CD14-positive monocyte (primary cell): ENCODE measurements at places on chromosomes 7 and 10.

DNA sequence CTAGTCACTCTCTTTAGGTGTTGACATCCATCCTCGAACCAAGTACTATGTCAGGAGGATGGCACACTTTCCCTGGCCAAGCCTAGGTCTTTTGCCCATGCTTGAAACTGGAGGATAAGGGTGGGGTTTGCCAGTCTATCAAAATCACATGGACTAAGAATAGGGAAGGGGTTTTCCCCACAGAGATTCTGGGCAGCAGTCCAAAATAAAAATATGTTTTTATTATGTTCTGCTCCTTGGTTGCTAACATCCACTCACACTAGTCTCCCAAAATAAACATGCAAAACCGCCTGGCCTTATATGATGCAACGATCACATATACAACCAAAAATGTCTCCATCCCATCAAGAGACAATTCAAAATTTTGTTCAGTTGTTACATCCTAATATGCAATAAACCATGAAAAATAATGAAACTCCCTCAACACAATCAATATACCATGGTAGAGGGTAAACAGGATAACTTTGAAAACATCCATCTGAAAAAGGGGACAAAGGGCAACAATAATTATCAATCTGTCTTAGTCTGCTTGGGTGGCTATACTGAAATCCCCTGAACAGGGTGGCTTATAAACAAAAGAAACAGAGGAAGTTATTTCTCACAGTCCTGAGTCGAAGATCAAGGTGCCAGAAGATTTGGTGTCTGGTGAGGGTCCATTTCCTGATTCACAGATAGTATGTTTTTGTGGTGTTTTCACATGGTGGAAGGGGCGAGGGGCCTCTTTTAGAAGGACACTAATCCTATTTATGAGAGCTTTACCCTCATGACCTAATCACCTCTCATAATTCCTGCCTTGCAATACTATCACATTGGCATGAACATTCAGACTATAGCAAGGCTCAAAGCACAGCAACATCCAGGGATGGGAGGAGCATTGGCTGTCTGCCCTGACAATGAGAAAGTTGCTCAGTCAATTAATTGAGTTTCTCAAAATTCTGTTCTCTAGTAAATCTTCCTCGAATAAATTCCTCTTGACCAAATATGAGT, 159.3 kb downstream of the ETV1 start:
- no peak for DNase-seq

DNA sequence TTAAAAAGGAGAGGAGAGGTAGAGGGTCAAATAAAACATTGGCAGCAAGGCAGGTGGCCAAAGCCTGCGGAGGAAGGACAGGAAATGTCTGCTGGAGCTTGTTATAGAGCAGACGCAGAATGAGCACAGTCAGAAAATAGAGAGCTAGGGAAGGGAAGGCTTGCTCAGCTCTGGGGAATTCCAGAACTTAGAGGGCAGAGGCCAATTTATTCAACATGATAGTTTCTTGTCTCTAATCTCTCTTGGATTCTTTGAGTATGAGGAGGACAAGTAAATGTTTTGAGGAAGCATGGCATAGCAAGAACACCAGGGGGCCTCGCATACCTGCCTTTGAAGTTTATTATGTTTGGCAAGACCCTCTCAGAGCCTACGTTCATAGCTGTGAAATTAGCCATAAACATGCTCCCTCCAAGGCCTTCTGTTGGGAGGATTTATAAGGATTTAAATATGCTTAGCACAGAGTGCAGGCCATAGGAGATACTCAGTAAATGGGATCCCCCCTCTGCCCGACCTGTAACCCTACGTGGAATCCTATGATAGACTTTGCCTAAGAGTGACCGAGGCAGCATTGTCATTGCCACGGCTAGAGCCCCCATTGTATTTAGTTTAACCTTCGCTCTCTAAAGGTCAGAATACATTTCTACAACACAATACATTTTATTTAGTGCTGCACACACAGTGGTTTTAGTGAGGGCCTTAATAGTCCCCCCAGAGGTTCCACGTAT, 293.9 kb downstream of the CCDC3 start:
- DNase-seq: no peak

- DNase-seq: no peak
Observed at GRCh38 chr10:132274986-132275385, 32.8 kb downstream of the STK32C start.

GRCh38 chr7:2978408-2978807, 65.3 kb downstream of the CARD11 start:
- DNase-seq: peak; percentile 16

DNA sequence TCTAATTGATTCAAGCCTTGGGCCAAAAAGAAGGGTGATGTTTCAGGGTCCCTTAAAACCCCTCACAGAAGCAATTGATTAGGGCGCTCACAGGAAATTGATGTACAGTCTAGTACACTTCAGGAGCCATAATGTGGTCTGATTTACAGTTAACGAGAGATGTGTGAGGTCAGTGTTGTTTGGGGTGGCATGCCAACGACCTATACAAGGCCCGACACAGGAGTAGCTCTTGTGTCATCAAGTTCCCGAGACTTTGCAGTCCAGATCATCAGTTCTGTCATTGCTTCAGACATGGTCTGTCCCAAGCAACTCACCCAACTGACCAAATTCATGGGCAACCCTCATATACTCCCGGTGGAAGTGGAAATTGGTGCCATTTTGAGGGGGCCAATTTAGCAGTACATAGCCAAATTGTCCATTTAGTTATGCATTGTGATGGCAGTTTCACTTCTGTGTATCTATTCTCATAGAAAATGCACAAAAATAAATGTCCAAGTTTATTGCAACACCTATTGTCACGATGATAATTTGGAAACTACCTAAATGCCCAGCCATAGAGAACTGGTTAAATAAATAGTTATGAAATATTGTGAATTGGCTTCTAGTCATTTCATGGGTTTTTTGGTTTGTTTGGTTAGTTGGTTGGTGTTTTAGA, 18.0 kb upstream of the ARID5B start:
- peak; percentile 43 for DNase-seq

GRCh38 chr7:13949445-13949844, 40.0 kb downstream of the ETV1 start:
- DNase-seq: no peak

- DNase-seq: no peak
Observed at GRCh38 chr10:34432589-34432988, 382.5 kb downstream of the PARD3 start.

- DNase-seq: no peak
Observed at GRCh38 chr10:28014651-28015050, 15.8 kb upstream of the ODAD2 start.

DNA sequence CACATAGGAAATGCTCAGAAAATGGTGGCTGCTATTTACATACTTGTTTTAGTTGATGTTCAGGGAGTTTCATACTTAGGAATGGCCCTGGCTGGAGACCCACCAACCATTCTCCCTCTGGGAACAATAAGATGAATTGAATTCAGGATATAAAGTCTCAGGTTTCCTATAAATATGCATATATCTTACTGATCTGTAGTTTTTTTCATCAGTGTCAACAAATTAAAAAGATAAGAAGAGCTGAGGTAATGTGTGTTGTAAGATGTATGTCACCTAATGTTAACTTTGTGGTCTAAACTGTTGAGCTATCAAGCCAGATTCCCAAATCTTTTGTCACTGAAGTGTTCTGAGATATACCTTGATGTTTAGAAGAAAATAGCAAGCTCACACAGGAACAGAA, 457.5 kb downstream of the MAGI2 start:
- DNase-seq: no peak

DNA sequence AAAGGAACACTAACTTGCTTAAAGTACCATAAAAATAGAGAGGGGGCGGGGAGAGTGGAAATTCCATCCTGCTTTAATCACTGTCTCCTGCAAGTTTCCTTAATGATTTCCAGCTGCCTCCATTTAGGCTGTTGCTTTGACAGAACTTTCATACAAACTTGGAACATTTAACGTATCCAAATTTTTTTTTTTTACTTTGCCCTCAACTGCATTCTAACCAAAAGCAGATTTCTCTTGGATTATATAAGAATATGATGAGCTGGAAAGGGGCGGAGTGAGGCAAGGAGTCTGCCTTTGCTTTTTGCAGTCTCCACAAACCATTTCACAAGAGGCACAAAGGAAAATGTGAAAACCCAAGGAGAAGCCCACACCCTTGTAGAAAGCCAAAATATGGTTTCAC, 46.6 kb upstream of the COL1A2 start:
- no peak for DNase-seq

GRCh38 chr7:39406467-39406866, 159.7 kb upstream of the YAE1 start:
- no peak for DNase-seq

GRCh38 chr10:3719024-3719843, 65.8 kb downstream of the KLF6 start:
- DNase-seq: no peak

DNA sequence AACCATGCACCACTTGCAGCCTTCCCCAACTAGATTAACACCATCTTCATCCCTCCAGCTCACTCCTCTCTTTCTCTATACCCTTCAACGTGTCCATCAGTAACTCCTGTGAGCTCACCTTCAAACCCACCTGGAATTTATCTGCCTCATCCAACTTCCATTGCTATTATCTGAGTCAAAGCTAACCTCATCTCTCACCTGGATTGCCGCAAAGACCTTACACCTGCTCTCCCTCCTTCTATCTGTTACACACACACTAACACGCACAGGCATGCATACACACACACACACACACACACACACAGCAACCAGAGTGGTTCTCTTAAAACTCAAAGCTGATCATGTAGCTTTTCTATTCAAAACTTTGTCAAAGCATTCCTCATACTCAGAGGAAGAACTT, 3.8 kb upstream of the TFEC start:
- DNase-seq: no peak

DNA sequence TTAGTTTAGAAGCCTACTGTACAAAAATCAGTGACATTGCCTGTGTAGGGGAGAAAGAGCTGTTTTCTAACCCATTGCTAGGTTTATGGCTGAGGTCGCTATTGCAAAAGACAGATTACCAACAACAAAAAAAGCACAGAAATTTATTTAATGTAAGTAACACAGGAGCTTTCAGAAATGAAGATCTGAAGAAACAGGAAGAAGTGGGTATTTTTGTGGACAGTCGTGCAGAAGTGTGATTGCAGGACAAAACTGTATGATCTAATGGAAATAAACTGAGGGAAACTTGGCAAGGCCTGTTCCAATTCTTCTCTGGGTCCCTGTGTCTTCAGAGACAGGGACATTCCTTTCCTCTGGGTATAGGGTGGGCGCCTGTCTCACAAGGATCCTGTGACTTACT, 87.4 kb downstream of the APBB1IP start:
- no peak for DNase-seq

DNA sequence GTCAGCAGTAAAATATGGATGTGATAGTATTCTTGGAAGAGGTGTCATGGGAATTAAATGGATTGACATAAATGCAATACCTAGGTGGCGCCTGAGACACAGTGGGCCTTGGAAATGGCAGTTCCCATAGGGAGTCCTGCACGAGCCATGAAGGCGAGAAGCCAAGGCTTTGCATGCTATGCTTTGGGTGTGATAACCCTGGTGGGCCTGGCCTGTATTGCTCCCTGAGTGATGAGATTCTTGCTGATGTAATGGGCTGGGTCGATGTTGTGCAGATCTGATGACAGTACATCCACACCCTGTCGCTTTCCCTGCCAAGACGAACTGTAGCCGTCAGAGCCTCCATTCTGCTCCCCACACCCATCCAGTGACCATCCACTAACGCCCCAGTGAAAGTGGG, 46.4 kb downstream of the CREB5 start:
- no peak for DNase-seq

- DNase-seq: no peak
Observed at GRCh38 chr7:3588341-3588740, 287.3 kb downstream of the SDK1 start.

GRCh38 chr7:98669329-98670000, 52.4 kb downstream of the NPTX2 start:
- no peak for DNase-seq

- peak; percentile 39 for DNase-seq
Observed at GRCh38 chr7:100053215-100053614, 3.6 kb downstream of the ZSCAN21 start.

- DNase-seq: no peak
Observed at GRCh38 chr10:5829267-5829666, 16.0 kb upstream of the GDI2 start.

GRCh38 chr7:115933471-115933870, 97.1 kb downstream of the TFEC start:
- DNase-seq: no peak

- DNase-seq: no peak
Observed at GRCh38 chr7:157757211-157757610, 420.4 kb downstream of the DNAJB6 start.
